ENCODE measurements at places on chromosomes 1 and 21. TPM values are rescaled to one million over a fixed set of nuclear protein-coding genes. Genes with fewer than 3 reads are reported as not detected.

Gene CD160
- total RNA-seq: not detected

Gene IQCC
- total RNA-seq: 1.3 TPM

Gene INSRR
- not detected for total RNA-seq

Gene FCER1G
- not detected for total RNA-seq

Data from cardiac atrium fibroblast (primary cell).